Hematopoietic multipotent progenitor cell (in vitro differentiated cells): ENCODE measurements at places on chromosomes 1 and 21.

DNA sequence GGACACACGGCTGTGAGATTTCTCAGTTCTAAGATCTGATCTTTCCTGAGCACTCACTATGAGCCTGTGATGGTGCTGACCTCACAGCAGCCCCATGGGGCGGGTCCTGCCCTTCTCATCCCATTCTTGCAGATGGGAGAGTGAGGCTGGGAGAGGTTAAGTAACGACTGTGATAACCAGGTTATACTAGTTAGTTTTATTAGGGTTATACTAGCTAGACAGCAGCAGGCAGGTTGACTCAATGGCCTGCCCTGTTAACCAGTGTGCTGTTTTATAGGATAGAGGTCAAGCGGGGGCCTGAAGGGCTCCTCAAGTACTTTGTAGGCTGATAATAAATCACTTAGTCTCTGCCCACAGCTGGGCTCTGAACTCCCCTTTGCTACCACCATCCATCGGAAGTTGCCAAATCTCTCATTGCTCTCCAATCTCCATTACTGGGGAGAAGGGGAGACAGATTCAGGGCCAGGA lies 4.8 kb downstream of the CNTN2 start:
- DNase-seq, result no peak

DNA sequence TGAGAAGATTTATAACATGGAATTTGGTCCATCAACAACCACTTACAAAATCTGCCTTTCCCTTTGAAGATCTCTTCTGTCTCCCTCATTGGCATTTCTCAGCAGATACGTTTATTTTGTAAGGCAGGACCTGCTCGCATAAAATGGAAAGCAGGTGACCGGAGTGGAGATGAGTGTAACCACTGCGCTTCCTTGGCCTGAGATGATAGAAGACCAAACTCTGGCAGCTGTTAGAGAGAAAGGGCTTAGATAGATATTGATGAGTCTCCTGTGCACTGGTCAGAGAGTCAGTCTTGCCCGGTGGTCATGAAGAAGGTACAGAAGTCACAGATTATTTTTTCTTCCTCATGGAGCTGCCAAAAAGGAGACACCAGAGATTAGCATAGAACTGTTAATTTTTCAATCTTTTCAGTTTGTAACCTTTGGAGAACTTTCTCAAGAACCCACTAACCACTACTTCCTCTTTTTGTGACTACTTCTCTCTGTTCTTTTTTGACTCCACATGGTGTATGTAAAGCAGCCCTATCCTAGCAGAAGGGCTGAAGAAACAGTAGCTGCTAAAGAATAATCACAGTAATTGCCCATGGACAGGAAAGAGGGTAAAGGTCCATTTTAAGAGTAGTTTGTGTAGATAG lies 47.6 kb downstream of the FCRL3 start:
- DNase-seq, result peak; percentile 90

- DNase-seq, result no peak
These were observed 61.3 kb downstream of the VCAM1 start for GRCh38 chr1:100780814-100781213.

- DNase-seq, result peak; percentile 75
These were observed 76.4 kb downstream of the FHAD1 start for GRCh38 chr1:15323351-15323988.

DNA sequence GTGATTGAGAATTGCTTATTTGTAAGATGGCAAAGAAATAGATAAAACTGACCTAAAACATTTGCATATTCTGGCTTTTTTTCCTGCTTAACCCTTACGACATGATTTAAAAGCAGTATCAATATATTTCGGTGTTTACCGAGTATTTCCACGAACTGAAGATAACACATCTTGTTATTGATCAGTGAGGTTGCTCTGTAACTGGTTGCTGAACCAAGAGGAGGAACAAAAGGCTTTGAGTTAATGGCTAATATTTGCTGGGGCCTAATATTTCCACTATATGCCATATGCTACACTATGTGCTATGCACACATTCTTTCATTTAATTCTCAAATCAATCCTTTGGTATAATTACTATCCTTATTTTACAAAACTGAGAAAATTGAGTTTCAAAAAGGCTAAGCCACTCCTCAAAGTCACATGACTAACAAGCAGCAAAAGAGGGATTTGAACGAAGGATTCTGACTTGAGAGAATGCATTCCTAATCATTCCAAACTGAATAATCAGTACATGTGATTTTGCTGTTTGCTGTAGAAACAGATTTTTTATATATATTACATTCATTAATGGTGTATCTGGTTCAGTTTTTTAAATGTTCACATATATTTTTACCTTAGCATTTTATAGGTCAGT lies 346.0 kb downstream of the USP25 start:
- no peak for DNase-seq

GRCh38 chr1:51624855-51625254 lies 8.0 kb downstream of the OSBPL9 start:
- peak; percentile 18 for DNase-seq

- DNase-seq, result peak; percentile 72
These were observed 11.1 kb upstream of the SLC30A1 start for GRCh38 chr1:211589782-211590721.

- peak; percentile 12 for DNase-seq
These were observed 26.3 kb upstream of the NHLH2 start for GRCh38 chr1:115867216-115867615.

DNA sequence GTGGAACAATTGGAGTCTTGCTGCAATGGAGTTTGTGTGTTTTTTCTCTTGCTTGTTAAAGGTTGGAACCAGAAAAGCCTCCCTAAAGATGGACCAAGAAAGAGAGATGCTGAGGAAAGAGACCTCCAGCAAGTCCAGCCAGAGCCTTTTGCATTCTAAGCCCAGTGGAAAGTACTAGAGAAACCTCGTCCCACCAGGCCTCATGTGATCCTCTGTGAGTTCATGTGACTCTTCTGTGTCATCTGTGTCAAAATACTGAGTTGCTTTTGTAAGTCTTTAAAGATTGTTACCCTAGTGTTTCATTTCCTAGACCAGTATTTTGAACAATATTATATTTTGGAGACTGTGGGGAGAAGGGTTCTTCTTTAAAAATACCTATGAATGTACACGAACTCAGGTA lies 12.5 kb upstream of the EFHD2 start:
- DNase-seq, result no peak

DNA sequence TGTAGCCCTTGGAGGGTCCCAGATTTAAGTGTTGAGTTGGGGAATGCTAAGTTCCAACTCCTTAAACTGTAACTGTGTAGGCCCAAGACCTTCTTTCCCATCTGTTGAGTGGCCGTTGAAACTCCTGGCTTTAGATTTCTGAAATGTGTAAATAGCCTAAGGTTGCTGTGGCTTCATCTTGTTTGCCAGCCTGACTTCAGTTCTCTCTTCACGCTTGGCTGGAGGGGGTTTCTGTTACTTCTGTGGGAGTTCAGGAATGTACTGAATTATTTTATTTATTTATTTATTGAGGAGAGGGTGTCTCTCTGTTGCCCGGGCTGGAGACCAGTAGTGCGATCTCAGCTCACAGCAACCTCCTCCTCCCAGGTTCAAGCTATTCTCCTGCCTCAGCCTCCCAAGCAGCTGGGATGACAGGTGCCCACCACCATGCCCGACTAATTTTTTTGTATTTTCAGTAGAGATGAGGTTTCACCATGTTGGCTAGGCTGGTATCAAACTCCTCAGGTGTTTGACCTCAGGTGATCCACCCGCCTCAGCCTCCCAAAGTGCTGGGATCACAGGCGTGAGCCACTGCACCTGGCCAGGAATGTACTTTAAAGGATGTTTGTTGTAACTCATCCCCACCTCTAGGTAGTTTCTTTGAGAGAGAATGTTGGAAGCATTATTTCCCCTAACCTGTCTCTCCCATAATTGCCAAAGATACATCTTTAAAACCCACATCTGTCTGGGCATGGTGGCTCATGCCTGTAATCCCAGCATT lies 5.9 kb downstream of the TTC39A start:
- DNase-seq, result no peak

DNA sequence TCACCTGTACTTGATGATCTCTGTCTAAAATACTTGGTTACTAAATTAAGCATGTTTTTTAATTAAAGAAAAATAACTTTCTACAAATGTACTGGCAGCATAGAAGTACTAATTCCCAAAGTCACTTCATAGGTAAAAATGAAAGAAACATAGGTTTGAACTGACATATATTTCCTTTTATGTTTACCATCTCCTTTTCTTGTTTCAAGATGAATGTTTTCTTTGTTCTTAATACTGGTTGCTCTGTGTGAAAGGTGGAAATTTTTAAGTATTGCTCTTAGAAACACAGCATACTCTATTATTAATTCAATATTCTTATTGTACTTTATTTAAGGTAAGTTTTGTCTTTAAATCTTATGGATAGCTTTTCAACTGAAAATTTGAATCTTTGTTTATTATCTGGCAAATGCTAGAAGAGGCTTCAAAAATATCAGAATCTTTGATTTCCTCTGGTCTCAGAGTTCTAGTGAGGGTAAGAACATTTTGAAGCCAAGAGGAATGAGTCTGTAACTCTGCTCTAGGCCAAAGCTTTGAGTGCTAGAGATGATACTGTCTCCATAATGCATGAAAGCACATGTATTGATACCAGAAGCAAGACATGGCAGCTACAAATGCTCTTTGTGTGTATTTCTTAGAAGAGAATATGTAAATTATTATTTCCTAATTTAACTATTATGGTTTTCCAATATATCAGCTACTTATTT lies 18.2 kb downstream of the RRP15 start:
- no peak for DNase-seq

- no peak for DNase-seq
These were observed 53.1 kb downstream of the RWDD3 start for GRCh38 chr1:95287081-95287480.

- DNase-seq, result no peak
These were observed 277.3 kb upstream of the FMN2 start for GRCh38 chr1:239814306-239814881.

GRCh38 chr1:115116512-115116911 lies 27.2 kb upstream of the TSPAN2 start:
- no peak for DNase-seq

GRCh38 chr21:32015461-32016139 lies 142.8 kb downstream of the HUNK start:
- DNase-seq, result no peak

GRCh38 chr1:172938681-172939080 lies 112.1 kb downstream of the TNFSF18 start:
- no peak for DNase-seq

GRCh38 chr1:228830954-228831481 lies 95.7 kb downstream of the RHOU start:
- no peak for DNase-seq

DNA sequence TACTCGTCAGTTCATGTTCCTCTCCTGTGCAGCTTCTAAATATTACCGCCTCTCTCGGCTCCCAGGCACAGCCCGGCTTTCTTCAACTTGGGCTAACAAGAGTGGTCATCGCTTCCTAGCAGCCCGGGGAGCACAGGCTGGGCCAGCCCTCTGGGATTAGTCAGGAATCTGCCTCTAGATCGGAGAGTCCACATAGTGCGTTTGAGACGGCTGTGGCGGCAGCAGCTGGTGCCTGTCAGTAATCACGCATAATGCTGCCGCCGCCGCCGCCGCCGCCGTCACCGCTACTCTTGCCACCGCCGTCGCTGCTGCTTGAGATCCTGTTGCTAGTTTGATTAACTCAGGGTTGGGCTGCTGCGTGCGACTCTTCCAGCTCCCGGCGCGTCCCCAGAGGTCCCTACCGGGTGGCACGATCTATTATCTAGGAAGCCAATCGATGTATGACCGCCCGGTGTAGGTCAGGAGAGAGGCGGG lies at the start of gene RXRG:
Gene RXRG, minus strand, starts transcription at position 230 of the 474 bp plus-strand sequence. CDS start 233 bp downstream, outside the sequence.
- DNase-seq, result peak; percentile 40

GRCh38 chr1:225544924-225545323 lies 108.0 kb downstream of the ENAH start:
- no peak for DNase-seq

DNA sequence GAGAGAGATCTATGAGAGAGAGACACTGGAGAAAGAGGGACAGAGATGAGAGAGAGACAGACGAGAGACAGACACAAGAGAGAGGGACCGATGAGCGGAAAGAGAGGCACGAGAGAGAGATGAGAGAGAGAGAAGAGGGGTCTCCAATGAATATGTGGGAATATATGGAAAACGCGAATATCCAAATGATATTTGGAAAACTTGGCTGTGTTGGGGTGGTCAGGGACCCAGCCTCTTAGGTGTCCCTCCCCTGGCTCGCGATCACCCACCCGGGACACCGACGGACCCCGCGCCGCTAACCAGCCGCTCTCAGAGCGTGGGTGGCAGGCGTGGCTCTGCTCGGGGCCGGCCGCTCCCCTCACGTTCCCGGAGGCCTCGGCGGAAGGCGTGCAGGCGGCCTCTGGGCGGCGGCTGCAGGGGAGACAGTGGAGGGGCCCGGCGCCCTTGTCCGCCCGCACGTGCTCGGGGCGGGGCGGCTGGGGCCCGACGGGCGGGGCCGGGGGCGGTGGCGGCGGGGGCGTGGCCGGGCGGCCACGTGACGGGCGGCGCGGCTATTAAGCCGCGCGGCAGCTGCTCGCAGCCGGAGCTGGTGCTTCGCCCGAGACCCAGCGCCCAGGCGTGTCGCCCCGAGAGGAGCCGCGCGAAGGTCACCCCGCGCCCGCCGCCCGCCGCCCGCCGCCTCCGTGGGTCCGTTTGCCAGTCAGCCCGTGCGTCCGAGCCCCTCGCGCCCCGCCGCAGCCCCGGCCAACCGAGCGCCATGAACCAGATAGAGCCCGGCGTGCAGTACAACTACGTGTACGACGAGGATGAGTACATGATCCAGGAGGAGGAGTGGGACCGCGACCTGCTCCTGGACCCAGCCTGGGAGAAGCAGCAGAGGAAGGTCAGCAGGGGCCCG lies at the start of gene ACTN2:
Gene ACTN2, plus strand, starts transcription at position 583 of the 898 bp plus-strand sequence. Its CDS starts 175 bp downstream, at position 758.
- DNase-seq, result peak; percentile 59

DNA sequence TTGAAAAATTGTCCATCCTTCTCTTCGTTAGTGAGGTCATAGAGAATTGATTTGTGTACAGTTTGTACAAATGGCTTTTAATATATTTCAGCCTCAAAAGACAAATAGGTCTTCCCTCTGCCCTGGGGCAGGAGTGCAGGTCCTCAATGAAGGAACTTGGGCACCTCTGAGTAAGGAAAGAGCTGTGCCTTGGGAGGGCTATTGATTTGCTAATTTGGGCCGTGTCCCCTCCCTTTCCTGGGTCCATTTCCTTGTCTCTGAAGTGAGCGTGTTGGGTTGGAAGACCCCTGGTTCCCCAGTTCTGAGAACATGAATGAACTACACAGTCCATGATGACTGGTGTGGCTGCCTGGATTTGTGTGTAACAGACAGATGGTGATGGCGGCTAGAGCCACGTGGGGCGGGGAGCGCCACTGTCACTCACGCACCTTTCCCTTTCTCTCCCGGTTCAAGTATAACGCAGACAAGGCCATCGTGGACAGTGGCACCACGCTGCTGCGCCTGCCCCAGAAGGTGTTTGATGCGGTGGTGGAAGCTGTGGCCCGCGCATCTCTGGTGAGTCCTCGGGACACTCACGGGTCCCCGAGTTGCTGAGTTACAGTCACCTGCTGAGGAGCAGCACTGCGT lies 71.0 kb upstream of the FAM3B start:
- no peak for DNase-seq
